Mesenchymal stem cell (in vitro differentiated cells and primary cell): ENCODE measurements at places on chromosomes 4 and X.
A peak's percentile ranks its signal among the peaks of the same experiment; 100 is the strongest.

DNA sequence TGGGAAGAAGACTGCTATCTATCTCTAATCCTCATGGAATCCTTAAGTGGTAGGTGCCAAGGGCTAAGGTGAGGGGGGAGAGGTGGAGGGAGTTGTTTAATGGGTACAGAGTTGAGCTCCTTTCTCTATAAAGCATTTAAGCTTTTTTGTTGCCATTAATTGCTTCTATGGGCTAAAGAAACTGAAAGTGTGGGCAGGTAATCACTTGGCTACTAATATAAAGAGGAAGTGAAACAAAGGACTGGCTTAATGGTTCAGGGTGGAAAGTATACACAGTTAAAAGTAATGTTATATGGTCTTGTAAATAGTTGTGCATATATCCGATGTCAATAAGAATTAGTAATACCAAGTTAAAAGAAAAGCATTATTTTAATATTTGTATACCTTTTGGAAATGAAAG lies 83.9 kb downstream of the POLA1 start:
- no peak for DNase-seq

GRCh38 chrX:115560978-115561604 lies at the start of gene PLS3:
PLS3 (plus strand) TSS chrX:115561174; CDS start chrX:115610251, 49,077 bp downstream.
- peak; percentile 89 for DNase-seq

GRCh38 chrX:10900585-10901289 lies 210.4 kb upstream of the HCCS start:
- peak; percentile 64 for DNase-seq

- no peak for DNase-seq
Observed at GRCh38 chr4:110224812-110225211, 26.4 kb upstream of the ELOVL6 start.
